EL (cell line): ENCODE measurements at places on chromosomes 11 and 22.
A peak's percentile ranks its signal among the peaks of the same experiment; 100 is the strongest.

DNA sequence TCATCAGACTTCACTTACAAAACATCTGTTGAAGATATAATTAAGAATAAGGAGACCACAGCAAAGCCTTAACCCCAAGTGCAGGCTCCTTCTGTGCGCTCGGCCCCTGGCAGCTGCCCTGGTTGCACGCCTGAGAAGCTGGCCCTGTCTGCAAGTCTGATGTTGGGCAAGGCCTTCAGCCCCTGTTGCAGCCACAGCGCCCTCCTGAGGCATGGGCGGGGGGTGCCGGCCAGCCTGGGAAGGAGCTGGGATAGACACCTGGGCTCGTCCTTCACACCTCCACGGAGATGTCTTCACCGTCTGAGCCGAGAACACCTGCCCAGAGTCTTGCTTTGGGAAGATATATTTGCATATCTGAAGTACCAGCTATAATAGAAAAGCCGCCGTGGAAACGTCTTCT is 104.1 kb downstream of the MPPED1 start:
- DNase-seq: no peak

DNA sequence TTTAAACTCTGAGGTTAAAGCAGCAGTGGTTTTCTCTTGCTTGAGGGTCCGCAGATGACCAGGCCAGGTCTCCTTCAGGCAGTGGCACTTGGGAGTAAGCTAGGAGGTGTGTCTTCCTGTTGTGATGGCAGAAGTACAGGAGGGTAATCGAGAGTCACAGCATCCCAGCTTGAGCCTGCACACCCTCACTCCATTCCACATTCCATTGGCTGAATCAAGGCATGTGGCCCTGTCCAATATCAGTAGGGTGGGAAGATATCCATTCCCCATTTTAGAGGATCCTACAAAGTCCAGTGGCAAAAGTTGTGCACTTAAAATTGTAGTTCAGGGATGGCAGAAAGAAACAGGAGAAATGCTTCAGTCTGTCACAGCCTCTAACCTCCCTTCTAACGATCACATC is 23.3 kb downstream of the OSBP2 start:
- peak; percentile 18 for DNase-seq

DNA sequence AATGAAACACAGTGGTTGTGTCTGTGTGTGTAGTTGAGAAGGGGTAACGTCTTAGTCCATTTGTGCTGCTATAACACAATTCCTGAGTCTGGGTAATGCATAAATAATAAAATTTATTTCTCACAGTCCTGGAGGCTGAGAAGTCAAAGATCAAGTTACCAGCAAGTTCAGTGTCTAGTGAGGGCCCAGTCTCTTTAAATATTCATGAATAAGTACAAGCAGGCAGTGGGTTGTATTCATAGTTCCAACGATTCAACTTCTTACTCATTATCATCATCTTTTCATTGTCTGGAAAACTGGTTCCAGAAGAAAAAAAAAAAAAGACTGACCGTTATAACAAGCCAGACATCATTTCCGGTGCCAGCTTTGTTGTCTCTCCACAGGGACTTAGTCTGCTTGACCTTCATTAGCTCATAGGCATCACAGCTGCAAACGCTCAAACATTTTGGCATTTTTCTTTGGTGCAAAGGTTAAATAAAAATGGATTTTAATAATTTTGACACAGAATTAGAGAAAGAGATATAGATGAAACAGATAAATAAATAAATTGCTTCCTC is 1297.5 kb downstream of the LRRC4C start:
- no peak for DNase-seq

DNA sequence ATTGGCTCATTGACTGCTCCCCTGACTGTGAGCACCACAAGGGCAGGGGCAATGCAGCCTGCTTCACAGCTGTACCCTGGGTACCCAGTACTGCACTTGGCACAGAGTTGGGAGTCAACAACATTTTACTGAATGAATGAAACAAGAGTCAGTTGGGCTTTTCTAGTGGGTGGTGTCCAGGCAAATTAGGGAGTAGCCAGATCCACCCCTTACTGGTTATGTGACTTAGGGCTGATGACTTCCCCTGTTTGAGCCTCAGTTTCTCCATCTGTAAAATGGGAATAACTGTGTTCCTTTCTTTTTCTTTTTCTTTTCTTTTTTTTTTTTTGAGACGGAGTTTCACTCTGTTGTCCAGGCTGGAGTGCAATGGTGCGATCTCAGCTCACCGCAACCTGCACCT is 23.1 kb downstream of the MIAT start:
- DNase-seq: no peak

DNA sequence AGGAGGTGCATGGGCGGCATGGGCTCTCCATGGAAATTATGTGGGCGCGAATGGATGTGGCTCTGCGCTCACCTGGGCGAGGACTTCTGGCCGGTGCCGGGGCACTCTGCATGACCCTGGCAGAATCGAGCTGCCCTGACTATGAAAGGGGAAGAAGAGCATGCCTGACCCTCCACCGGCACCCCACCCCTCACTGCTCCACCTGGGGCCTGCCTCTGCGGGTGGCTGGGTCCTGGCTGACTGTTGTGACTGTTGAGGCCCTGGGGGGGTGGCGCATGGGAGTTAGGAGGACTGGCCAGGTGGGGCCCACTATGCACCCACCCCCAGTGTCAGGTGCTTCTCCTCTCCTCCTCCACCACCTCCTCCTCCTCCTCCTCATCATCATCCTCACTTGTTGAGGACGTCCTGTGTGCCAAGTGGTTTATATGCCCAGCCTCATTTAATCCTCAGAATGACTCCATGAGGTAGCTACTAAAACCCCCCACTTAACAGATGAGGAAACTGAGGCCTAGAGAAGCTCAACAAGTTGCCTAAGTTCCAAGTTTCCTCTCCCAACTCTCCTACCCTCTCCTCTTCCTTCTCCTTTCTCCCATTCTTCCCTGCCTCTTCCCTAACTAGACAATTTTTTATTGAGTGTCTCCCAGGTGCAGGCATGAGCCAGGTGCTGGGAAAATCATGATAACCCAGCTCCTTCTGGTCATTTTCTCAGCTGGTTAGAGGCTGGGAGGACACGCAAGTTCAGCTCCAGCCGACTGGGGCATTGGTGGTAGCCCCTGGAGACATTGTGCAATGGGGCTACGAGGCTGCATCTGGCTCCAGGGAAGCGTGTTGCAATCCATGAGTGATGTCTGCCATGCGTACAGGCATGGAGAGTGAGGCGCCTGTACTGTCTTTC is 2.3 kb downstream of the MYEOV start:
- DNase-seq: peak; percentile 70

GRCh38 chr22:45549762-45550378 is 47.2 kb downstream of the FBLN1 start:
- DNase-seq: no peak

GRCh38 chr11:63907063-63907462 is 9.9 kb downstream of the RCOR2 start:
- no peak for DNase-seq

- no peak for DNase-seq
Observed at GRCh38 chr11:111549196-111549868, 8.8 kb downstream of the LAYN start.

- DNase-seq: no peak
Observed at GRCh38 chr11:105027678-105028077, 4.7 kb upstream of the CASP5 start.

DNA sequence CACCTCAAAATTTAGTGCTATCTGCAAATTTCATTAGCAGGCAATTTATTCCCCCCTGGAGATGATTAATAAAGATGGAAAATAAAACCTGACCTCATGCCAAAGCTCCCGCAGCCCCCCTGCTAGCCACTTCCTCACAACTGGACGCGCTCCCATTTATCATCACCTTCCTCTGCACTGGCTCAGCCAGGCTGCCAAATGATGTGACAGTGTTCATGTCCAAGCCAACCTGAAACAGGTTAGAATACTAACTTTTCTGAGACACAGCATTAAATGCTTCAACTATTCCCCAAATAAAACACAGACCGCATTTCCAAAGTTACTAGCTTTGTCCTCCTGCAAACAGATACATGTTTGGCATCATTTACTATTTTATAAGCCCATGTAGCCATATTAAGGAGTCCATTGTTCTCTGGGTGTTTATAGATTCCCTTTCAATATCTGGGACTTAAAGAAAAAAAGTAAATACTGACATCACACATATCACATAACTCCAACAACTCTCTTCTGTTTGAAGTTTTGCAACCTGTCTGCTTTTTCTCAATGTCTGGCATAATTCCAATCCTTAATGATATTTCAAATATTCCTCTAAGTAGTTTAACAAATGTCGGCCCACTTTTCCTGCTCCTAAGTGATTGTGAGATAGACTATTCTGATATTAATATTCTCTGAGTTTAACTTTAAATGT is 829.7 kb upstream of the FAT3 start:
- DNase-seq: no peak

- DNase-seq: no peak
Observed at GRCh38 chr22:33958741-33959140, 38.5 kb upstream of the LARGE1 start.

DNA sequence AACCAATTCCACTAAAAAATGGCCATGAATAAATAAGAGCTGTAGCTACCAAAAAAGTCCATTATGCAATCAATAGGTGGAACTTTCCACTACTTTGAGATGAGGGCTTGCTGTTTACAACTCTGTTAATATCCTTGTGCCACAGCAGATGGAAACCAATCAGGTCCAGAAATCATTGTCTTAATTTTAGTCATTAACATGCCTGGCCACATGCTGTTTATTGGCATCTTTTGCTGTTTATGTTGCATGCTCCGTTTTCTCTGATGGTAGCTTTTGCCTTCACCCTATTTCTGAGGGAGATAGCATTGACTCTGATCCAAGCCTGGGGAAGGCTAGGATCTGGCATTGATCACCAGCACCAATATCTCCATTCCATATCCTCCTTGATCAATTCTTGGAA is 192.9 kb upstream of the SEZ6L start:
- no peak for DNase-seq

- peak; percentile 41 for DNase-seq
Observed at GRCh38 chr11:120566176-120566575, 54.6 kb downstream of the GRIK4 start.

DNA sequence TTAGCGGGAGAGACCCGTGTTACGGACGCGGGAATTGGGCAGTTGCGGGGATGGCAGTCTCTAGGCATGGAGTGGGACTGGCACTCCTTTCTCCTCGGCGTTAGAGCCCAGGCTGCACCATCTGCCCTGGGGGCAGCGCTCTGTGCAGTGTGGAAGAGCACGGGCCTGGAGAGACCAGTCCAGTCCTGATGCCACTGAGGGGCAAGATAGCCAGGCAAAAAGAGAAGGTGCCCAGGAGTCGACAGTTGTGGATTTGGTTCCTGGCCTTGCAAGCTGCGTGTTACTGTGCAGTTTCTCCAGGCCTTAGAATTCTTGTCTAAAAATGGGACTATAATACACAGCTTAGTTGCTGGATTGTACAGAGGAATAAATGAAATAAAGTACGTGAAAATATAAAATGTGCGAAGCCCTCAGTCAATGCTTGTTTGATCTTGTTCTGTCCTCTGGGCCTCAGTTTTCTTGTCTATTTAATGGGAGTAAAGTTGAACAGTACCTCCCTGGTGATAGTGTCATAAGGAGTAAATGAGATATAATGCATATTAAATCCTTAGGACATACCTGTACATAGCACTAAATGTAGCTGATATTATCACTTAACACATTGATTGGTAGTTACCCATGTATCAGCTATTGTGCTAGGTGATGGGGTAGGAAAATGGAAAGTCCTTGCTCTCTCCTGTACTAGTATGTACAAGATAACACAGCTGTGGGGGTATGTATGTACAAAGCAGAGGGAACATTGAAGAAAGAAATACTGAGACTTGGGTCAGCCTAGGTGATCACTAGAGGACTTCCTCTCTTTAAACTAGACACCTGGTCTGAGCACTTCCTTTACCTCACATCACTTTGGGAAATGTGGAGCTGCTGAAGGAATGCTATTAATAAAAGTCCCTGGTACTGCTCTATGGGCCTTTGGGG is 1.2 kb downstream of the ATXN10 start:
- peak; percentile 22 for DNase-seq

DNA sequence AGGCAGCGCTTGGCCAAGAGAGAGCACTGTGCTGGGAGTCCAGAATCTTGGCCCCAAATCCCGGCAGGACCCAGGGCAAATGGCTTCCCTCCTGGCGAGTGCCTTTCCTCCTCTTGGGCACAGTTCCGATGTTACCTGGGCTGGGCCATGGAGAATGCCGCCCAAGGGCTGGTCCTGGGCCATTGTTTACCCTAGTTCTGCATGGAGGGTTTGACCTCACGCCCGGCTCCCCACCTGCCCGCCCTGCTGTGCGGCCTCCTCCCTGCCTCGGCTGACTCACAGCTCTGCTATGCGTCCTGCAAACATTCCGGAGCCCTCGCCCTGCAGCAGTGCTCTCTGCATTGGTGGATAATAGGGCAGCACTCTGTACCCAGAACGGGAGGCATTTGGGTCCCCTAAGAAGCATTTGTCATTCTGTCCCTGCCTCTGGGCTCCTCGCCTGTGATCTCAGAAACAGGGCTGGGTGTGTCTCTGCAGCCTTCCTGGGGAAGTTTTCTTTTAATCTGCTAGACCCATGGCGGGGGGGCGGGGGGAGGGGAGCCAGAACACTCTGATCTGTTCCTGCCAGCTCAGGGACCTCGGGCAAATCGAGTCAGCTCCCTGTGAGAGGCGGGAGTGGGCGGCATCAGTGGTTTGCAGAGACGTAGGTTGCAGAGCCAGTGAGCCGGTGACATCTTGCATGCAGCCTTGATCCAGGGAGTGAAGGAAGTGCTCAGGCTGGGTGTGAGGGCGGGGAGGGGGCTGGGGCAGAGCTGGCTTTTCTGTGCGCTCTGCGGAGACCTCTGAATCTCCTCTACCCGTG is 32.9 kb upstream of the SMIM38 start:
- DNase-seq: peak; percentile 89

GRCh38 chr11:76560219-76560618 is 110.3 kb downstream of the LRRC32 start:
- peak; percentile 47 for DNase-seq

GRCh38 chr11:46508360-46508759 is 85.5 kb downstream of the AMBRA1 start:
- no peak for DNase-seq

DNA sequence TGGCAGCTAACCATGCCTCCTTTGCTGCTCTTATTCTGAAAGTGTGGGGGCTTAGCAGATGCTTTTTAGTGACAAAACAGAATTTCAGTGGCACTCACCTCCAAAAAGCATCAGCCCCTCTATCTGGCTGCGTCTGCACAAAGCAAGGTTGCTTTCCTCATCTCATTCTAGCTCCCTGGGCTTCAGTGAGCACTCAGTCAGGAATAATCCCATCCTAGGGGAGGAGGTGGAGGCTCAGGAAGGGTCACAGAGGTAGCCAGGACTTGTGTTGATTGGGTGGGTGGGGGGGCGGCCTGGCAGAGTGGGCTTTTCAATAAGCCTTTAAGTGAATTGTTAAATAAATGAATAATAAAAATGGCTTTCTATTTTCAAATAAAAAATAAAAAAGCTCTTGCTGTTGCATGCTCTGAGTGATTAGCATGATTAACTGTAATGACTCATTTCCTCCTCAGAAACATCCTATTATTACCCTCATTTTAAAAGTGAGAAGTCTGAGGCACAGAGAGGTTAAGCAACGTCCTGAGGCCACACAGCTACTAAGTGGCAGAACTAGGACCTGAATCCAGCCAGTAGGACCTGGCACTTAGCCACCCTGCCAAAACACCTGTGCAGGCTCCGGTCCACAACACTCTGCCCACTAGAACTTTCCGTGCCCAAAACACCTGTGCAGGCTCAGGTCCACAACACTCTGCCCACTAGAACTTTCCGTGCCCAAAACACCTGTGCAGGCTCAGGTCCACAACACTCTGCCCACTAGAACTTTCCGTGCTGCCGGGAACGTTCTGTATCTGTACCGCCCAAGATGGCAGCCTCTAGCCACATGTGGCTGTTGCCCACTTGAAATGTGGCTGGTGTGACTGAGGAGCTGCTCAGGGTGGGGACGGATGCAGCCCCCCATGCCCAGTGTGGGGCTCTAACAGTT is 5.5 kb downstream of the B3GAT1 start:
- no peak for DNase-seq
